ENCODE measurements at places on chromosomes 1 and 21.

DNA sequence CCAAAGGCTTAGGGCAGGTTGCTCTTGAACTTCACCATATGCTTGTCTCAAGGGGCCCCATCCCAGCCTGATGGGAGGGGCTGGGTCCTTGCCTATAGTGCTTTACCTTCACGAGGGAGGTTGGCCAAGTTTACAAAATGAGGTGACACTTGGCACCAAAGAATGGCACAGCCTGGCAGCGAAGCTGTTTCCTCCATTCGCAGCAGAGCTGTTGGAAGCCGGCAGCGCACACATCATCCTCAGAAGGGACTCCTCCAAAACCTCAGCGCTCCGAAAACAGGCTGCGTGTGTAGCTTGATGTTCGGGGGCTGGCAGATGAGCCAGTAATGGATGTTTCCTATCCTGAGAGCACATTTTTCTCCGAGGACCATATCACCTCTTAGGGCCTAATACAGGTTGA, 116.8 kb downstream of the KAZN start:
- no peak for DNase-seq

DNA sequence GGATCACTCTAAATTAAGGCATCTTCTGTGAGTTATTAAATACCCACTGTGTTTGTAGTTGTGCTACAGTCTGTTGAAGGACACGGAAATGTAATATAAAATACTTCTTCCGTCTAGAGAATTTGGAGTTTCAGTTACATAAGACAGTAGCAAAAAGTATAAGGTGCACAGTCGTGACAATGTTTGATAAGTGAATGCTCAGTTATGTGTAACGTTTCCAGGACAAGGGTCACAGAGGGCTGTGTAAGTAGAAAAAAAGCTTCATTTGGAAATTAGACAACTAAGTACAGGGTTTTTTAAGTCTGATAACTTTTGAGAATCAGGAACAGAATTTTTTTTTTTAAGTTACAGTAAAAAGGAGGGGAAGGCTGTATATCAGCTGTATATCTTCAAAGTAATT, 27.5 kb downstream of the SRSF11 start:
- no peak for DNase-seq

DNA sequence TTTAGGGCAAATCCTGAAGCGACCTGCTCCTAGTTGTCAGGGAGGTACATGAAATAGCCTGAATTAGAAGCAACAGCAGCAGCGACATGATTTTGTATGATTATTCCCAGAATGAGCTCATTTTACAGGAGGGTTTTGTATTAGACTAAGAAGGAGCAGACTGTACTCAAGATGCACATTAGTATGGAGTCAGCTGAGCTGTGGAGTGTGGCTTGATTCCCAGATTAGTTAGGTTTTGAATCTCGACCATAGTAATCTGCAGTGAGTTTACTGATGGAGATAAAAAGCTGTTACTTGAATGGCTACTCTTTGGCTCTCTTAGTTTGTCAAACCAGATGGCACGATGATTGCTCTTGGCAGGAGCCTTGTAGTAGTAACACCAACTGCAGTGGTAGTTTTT, 143.1 kb downstream of the PHTF1 start:
- no peak for DNase-seq

- DNase-seq = no peak
Observed at GRCh38 chr1:152096931-152097330, 8.1 kb upstream of the TCHHL1 start.

GRCh38 chr1:25804244-25804963, 4.4 kb downstream of the SELENON start:
- no peak for DNase-seq

Data from CD4-positive, alpha-beta T cell treated with Interleukin-12 subunit alpha and Interleukin-12 subunit beta, for 1 hour (primary cell).